GM10248 (cell line): ENCODE measurements at places on chromosomes 13 and 19.
A peak's percentile ranks its signal among the peaks of the same experiment; 100 is the strongest.

DNA sequence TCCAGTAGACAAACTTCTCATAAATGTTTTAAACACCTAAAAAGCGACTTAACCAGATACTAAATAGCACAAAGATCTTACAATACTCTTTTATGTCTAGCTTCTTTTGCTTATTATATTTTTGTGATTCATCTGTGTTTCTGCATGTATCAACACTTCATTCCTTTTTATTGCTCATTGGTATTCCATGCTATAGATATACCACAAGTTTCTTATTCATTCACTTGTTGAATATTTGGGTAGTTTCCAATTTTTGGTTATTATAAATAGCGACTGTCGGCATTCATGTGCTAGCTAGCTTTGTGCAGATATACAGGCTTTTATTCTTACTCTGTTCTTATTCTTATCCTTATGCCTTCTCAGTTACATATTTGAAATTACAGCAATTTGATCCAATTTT, 50.0 kb upstream of the RGCC start:
- no peak for DNase-seq

DNA sequence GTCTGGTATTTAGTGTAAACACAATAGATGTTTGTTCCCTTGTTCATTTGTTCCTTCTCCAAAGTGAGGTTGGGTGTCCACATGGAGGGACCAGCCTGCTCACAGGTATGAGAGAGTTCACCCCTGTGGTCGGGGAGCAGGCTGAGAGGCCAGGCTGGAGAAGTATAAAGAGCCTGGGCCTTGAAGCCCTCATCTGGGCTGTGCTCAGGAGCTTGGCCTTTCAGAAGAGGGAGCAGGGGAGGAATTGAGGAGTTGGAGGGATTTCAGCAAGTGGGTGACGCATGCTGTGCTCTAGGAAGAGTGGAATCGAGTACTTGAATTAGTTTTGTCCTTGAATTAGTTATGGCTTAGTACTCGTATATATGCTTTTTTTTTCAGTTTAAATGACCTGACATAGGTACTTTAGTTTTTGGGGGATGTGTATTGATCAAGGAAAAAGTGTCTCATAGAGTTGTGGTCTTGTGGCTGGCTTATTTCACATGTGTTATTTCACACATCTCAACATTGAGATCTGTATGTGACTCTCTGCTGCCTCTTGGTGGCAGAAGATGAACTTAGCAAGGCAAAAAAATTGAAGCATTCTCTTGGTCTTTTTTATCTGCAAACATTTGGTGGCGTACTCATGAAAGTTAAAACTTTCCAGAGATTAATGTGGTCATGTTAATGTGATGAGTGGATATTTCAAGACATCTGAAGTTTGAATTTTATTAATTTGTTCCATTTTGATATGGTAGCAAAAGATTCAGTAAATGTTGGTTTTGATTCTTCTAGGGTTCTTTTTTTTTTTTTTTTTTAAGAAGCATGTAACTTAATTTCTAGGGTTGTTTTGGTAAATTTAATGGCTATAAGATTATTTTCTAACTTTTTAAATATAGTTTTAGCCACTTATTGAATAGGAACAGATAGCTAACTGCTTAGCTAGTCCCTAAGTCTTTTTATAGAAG, 54.3 kb downstream of the SLAIN1 start:
- peak; percentile 46 for DNase-seq

DNA sequence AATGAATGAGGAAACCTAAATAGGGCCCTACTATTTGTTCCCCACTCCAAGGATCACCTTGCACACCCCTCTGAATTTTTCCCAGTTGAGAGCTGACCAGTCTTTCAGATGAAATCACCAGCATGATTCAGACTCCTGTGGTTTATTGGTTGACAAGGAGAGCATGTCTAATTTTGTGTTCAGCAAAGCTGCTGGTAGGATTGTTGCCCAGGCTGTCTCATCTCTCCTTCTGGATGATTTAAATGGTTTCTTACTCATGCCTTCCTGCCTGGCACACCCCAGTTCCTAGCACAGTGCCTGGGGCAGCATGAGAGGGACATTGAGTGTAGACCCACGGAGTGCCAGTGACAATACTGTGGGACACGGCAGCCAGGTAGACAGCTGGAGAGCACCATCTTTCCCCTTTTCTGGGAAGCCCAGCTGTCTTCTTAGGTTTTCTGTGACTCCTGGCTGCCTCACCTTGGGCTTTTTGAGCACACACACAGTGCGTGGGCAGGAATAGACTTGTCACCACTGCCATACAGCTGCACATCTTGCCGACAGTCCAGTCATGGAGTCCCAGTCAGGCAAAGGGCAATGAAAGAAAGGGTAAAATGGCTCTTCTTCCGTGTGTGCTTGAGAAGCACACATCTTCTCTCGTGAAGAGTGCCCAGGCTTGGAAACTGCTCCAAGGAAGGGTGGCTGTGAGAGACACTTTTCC, 12.3 kb downstream of the FGF9 start:
- no peak for DNase-seq

- DNase-seq, result peak; percentile 93
Observed at GRCh38 chr19:12064590-12065538, at the start of gene ZNF844. Gene ZNF844 (plus strand): TSS chr19:12064731. CDS start chr19:12064874, 143 bp downstream.

GRCh38 chr19:46925548-46925950, 64.8 kb downstream of the ARHGAP35 start:
- no peak for DNase-seq

DNA sequence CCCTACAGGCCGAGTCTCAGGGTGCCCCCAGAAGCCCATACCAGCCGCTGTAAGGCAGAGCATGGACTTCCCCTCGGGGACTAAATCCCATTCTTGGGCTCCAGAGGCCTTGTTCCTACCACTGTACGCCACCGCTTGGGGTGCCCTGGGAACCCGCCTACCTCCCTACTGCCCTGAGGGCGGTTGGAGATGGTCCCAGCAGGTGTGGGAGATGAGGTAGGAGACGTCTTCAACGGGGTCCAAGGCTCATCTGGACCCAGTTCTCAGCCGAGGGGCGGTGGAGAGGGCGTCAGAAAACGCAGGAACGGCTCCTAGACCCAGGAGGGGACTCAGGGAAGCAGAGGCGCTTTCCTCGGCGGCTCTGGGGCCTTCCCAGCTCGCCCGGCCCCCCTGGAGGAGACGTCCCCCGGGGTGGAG, 833 bp upstream of the ZIK1 start:
- DNase-seq, result no peak

DNA sequence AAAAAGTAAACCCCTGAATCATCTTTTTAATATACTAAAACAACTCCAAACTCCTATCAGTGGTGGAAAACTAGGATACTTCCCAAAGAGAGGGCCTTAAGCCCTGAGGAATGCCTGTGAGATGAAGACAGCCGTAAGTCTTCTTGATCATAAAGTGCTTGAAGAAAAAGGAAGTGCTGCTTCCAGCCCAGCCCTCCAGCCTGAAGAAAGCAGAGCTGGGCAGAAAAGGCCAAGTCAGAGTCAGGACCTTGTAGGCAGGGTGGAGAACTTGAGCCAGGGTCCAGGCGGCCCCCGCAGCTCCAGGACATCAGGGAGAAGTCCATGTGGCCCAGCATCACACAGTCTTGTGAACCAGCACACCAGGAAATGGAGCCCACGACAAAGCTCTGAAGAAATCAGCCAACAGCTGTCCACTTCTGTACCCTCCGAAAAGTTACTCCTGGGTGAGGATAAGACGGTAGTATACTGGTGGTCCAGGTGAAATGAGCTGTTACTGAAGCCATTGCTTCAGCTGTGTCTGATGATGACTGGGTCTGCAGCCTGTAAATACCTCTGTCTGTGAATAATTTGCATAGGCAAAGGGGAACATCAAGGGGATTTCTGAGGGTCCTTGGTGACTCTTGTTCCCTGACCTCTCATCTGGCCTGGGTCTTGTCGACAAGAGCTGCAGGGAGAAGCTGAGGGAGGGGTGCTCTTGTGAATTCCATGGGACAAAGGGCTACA, 18.7 kb upstream of the CRYL1 start:
- DNase-seq, result peak; percentile 28
